ENCODE measurements at places on chromosomes 2 and 18.

- DNase-seq = no peak
Measured at GRCh38 chr18:48218285-48219022, 190.7 kb downstream of the ZBTB7C start.

GRCh38 chr2:73250872-73251846, 17.1 kb downstream of the CCT7 start:
- no peak for DNase-seq

DNA sequence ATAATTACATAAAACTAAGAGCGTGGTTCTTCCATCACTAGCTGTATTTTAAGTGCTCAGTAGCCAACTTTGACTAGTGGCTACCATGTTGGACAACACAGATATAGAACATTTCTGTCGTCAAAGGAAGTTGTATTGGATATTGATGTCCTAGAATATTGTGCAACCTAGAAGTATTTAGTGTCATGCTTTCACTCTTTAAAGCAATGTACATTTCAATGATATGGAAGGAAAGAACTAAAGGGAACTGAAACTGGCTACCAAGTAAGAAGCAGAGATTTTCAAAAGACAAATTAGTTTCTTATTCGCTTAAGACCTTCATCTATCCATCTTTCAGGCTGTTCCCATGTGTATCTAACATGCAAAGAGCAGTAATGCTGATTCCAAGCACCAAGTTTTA, 85.4 kb upstream of the EML6 start:
- DNase-seq = no peak

DNA sequence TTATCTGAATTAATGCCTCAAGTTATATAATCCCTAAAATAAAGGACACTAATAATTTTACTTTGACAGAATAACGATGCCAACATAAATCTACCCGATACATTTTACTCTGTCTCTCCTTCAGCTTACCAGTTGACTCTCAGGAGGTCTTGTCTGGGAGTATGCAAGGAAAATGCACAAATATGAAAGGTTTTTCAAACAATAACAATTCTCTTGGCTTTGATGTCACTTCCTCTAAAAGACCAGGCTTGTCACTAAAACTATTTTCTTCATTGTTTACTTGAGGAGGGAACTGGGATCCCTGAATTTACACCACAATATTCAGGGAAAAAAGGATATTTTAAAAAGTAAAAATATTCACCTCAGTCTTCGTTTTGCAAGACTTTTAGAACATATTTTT, 97.2 kb downstream of the SOS1 start:
- no peak for DNase-seq

DNA sequence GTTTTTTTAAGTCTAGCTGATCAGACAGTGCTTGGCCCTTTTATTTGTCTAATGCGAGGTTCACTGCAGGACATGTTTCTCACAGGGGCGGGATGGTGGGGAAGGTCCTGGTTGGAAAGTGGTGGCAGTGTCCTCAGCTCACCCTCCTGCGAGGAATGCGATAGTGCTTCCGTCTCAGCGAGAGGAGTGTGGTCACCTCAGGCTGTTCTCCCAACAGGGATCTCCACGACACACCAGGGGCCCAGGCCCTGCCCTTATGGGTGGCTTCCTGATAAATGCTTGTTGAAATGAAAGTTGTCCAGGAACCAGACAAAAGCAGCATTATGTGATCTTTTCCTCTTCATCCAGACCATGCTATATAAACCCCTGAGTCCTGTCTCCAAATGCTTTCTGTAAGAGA, 70.1 kb downstream of the BOLA3 start:
- DNase-seq = no peak

GRCh38 chr2:37573451-37574388, 97.7 kb downstream of the CDC42EP3 start:
- no peak for DNase-seq

DNA sequence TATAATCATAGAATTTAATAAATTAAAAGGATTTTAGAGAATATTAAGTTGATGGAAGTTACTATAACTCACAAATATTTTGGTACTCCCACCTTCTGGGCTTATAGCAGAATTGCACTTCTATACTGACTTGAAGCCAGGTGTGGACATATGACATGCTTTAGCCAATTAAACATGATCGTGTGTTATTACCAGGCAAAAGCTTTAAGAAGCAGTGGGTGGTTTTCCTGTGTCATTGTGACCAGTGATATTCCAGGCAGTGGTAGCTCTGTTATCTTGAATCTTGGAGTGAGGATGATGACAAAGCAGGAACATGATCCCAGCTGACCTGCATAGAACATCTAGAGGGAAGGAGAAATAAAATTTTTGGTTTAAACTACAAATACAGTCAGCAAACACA, 370.9 kb upstream of the ZEB2 start:
- DNase-seq = no peak

GRCh38 chr2:189592353-189592984, 11.9 kb upstream of the SLC40A1 start:
- no peak for DNase-seq

GRCh38 chr2:121018136-121019061, 266.6 kb downstream of the TFCP2L1 start:
- no peak for DNase-seq

DNA sequence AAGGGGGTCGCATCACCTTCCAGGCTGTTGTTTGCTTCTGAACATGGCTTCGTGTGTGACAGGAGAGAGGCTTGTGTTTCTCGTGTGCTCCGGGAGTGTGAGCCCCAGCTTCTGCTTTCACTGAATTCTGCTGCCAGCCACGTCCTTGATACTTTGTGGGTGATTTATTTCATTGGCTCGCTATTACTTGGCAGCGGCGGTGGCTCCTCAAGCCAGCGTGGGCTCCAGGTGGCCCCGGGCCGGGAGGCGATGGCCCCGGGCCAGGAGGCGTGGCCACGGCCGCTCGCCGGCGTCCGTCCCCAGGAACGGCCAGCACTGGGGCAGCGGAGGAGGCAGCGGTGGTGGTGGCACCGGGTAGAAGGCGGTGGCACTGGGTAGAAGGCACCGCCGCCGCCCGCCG, 63.1 kb downstream of the NAPG start:
- DNase-seq = no peak

GRCh38 chr18:60113396-60113795, 213.6 kb downstream of the PMAIP1 start:
- no peak for DNase-seq

DNA sequence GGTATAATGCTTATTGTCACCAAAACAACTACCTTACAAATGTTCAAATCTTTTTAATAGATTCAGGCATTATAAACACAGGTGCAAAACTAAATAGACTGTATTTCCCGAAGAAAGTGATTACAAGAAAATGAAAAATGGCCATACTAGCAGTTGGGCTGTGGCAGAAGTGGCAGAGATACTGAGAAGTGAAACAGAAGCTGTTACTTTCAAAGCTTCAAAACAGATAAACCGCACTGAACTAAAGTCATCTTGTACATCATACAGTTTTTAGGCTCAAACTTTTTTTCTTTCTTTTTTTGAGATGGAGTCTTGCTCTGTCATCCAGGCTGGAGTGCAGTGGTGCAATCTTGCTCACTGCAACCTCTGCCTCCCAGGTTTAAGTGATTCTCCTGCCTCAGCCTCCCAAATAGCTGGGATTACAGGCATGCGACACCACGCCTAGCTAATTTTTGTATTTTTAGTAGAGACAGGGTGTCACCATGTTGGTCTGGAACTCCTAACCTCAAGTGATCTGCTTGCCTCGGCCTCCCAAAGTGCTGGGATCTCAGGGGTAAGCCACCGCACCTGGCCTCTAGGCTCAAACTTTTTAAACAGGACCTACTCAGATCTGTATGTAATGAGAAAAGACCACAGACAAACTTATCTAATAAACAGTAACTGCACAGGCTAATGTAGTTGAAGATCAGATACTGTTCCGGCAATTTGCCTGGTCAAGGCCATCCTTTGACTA, 77.9 kb upstream of the SATB2 start:
- DNase-seq = no peak

GRCh38 chr2:144548532-144549191, 28.7 kb upstream of the ZEB2 start:
- DNase-seq = no peak

DNA sequence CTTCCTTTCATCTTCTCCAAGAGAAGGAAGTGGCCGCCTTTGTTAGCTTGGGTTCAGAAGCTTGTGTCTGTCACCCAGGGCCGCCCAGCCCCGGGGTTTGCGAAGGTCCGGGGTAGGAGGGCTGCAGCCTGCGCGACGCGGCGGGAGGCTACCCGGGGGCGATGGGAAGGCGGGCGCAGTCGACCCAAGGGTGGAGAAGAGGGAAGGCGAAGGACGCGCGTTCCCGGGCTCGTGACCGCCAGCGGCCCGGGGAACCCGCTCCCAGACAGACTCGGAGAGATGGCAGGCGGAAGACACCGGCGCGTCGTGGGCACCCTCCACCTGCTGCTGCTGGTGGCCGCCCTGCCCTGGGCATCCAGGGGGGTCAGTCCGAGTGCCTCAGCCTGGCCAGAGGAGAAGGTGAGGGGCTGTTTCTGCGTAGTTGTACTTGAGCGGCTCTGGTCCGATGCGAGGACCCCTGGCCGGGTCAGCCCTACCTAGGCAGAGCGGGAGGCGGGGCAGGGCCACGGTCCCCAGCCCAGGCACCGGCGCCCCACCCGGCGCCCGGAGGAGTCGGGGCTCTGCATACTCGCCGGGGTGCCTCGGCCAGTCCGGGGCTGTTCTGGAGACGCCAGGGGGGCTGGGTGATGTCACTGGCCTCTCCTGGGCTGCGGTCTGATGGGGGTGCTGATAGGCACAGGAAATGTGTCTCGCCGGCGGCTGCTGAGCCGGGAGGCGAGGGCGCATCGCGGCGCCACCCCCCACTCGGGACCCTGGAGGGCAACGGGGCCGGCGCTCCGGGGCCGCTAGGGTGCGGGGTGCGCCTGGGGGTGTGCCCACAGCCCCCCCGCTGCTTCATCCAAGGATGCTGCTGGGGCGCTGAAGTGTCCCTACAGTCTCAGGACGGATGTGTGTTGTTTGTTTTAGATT, at the start of gene QPCT:
Gene QPCT (plus strand): TSS at position 178 of the 909 bp plus-strand sequence. CDS start 102 bp downstream, at position 280.
- DNase-seq = no peak

GRCh38 chr2:120596191-120596811, 139.4 kb upstream of the GLI2 start:
- no peak for DNase-seq

DNA sequence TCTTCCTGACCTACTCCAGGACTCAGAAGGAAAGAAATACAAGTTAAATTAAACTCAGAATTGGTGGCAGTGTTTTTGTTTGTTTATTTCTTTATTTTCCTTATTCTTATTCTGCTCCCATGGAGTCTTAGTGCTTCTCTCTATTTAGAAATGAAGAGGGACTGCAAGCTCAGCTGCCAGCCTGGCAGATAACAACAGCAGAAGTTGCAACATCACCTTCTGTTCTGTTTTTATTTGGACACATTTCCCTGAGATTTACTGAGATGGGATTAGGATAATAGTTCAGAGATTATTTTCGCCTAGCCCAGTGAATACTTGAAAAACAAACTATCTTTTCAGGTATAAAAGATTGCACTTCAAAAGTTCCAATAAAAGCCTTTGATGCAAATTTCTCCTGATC, 70.4 kb upstream of the DTNA start:
- no peak for DNase-seq

DNA sequence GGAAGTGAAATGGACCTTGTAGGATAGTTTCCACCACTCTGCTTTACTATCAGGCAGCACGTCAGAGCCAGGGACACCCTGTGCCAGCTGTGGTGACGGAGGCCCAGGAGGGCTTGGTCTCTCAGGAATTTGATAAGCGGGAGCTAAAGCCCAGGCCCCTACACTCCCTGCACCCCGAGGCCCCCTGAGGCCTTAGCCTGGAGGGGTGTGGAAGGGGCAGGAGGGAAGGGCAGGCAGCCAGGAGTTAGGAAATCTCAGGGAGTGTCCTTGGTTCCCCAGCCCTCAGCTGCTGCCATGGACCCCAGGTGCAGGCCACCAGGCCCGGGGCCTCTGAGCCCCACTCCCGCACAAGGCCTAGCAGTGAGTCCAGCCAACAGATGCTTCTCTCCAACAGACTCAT, 38.2 kb downstream of the PDIA6 start:
- DNase-seq = no peak

GRCh38 chr18:70031221-70031620, 83.5 kb upstream of the CD226 start:
- no peak for DNase-seq

- DNase-seq = peak; percentile 94
Measured at GRCh38 chr2:118738524-118739308, 108.7 kb downstream of the EN1 start.

DNA sequence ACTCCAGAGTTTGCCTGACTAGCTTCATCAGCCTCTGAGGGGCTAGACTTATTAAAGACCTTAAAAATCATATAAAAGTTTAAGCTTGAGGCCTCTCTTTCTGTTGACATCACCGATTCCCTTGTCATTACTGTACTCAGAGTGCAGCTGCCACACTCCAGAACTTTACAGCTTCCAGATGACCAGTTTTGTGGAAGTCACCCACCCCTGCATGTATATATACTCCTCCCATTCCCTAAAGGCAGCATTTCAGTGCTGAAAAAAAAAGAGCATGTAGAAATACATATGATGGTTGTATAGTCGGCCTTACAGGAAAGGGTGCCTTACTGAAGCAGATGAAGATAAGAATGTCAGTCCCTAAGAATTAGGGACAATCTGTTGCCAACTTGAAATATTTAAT, 117.3 kb downstream of the FEZ2 start:
- DNase-seq = no peak

GRCh38 chr2:214450118-214450894, 39.5 kb downstream of the VWC2L start:
- no peak for DNase-seq

Data from AG09309 (cell line).